ENCODE measurements at places on chromosomes 16 and 17.

DNA sequence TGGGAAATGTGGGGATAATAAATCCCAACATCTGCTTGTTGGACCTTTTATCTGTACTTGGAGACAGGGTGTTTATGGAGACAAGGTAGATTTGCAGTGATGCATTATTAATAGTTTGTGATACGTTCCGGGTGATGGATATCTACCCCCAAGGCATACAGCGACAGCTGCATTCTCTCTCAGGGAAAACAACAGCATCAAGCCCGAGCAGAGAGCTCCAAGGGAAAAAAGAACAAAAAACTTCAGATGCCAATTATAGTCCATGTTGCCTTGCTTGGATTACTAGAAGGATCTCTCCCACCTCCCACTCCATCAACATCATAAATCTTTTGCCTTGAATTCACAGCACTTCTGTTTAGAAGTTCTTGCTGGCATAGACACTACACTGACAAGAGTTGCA is 187.5 kb upstream of the CDH11 start:
- DNase-seq: no peak

DNA sequence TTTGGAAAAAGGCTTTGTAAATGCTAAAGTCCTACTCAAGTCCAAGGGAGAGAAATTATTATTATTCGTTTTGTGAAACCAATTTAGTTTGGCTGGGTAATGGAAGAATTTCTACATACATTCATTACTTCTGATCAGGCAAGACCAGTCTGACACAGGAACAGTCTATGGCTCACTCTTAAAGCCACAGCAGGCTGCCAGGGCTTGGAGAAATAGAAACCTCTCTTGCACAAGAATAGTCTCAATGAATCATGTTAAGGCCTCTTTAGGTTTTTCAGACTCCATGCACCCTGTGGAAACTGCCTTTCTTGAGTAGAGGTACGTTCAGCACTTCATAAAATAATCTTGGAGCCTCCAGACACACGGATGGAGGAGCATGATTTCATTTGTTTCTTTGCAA is 167.7 kb downstream of the IRX3 start:
- no peak for DNase-seq

DNA sequence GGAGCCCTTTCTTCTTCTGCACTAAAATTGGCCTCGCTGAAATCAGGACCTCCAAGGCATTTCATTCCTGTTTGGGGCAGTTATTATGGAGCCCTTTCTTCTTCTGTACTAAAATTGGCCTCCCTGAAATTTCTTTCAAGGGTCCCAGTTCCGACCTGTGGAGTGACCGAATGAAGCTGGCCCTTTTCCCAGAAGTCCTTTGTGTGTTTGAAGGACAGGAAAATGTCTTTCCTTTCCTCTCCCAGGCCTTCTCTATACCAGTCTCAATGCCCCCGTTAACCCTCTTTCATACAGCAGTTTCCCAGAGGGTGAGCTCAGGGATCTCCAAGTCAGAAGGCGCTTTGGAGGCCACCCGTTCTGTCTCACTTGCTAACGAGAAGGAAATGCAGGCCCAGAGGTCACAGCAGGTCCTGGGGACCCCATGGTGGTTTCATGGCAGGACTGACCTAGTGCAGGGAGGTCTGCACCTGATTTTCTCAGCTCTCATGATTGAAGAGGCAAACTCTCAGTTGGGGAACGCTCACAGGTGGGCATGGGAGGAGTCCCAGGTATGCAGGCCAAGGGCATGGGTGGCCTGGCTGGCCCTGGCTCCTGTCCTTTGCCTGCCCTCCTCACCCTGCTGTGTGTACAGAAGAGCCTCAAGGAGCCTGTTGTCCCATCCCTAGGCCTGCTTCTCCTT is 37.1 kb upstream of the DOC2B start:
- no peak for DNase-seq

DNA sequence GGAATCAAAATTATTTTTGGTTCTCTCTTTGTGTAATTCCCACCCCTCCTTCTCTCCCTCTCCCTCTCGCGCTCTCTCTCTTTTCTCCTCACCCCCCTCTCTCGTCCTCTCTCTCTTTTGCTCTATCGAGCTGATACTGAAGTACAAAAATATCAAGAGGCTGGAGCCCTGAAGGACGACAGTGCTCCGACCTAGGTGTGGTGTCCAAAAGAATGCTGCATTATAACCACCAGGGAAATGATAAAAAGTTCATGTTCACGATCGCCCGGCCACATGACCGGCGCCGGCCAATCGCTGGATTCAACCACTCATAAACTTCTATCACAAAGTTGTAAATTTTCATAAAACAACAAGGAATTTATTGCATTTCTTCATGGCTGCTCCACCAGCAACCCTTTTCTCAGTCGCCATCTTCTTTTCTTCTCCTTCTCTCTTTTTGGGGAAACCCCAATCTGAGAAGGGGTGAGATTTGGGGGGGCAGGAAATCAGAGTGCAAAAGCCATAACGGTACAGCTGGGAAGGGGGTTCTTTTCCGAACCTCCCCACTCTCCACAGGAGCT is at the start of gene HOXB6:
Gene HOXB6 (minus strand): TSS at position 217 of the 560 bp plus-strand sequence. CDS start 6,836 bp downstream, outside the sequence.
- DNase-seq: no peak

DNA sequence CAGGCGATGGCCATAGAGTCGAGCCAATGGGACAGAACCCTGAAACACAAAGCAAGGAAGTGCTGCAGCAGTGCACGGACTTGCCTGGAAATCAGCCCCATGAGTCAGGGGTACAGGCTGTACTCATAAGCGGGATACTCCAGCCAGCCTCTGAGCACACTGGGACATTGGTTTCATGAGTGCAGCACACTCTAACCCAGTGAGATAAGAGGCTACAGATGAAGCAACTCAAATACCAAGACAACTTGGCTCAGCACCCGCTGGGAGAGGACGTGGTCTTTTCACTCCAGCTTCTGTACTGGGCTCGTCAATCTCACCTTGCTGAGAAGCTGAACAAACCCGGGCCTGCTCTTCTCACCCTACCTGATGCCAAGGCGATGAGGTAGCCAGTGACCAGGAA is 98.2 kb downstream of the AXIN2 start:
- DNase-seq: no peak
